Hematopoietic multipotent progenitor cell (in vitro differentiated cells): ENCODE measurements at places on chromosomes 3 and 15. TPM values are rescaled to one million over a fixed set of nuclear protein-coding genes. Genes with fewer than 3 reads are reported as not detected.

GRCh38 chr3:29026286-29026685 lies 254.6 kb upstream of the RBMS3 start:
- no peak for DNase-seq

DNA sequence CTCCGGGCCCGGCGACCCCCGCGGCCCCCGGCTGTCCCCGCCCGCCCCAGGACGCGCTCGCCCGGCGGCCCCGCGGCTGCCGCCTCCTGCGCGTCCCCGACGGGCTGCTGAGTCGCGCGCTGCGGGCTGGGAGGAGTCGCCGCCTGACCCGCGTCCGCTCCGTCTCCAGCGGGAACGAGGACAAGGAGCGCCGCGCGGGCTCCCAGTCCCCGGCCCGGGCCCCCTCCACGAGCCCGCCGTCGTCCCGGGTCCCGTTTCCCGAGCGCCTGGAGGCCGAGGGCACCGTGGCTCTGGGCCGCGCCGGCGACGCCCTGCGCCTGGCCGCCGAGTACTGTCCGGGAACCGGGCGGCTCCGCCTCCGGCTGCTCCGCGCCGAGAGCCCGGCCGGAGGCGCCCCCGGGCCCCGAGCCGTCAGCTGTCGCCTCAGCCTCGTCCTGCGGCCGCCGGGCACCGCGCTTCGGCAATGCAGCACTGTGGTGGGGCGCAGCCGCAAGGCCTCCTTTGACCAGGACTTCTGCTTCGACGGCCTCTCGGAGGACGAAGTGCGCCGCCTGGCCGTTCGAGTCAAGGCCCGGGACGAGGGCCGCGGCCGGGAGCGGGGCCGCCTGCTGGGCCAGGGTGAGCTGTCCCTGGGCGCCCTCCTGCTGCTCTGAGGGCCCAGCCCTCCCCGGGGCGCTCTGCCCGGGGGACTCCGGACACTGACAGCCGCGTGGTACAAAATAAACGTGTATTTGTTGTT lies 1.5 kb downstream of the C2CD4A start:
- peak; percentile 38 for DNase-seq

GRCh38 chr3:161700998-161701397 lies 204.4 kb downstream of the OTOL1 start:
- no peak for DNase-seq

DNA sequence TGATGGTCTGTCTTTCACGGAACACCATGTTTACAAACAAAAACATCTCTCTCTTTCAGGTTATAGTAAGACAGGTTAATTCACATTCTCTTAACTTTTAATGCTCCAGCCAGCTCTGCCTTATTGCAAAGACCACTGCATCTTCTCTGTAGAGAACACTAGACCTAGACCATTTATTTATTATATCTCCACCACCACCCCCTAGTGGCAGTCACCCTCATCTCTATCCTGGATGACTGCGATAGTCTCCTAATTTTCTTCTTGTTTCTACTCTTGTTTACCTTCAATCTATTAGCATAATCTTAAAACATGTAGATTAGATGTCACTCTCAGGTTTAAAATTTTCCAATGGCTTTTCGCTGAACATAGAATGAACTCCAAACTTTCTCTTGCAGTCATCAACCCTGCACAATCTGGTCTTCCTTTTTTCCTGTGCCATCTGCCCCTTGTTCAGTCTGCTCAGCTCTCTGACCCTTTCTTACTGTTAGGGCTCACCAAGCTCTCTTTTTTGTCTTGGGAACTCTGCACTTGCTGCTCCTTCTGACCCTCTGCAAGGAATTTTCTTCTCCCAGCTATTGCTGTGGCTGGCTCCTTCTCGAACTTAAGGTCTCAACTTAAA lies 155.6 kb downstream of the SQOR start:
- DNase-seq = peak; percentile 38

- no peak for DNase-seq
These were observed 50.3 kb upstream of the SLC6A6 start for GRCh38 chr3:14352002-14352627.

DNA sequence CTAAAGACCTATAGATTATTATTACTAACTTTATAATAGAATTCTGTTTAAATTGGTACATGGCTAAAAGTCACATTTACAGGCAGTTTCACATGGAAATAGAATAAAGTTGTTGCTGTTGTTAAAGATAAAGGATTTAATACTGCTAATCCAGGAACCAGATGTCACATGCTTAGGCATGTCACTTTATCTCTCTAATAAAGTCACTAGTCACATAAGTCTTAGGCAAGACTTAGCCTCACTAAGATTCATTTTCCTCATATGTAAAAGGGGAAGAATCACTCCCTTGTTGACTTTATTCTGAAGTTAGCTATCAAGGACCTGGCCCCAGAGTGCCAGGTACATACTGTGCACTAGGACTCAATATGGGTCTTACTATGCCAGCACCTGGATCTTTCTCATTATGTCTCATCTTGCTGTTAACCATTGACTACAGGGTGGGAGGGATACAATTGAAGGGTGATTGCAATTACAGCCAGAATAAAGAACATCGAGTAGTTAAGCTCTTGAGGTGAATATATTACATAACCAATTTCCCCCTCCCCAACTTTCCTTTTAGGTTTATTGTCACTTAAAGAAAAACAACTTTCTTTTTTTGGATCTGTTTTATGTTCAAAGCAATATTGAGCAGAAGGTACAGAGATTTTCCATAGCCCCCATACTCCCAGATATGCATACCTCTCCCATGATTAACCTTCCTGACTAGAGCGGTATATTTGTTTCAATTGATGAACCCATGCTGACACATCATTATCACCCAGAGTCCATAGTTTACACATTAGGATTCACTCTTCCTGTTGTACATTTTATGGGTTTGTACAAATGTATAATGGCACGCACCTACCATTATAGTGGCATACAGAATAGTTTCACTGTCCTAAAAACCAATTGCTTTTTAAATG lies 36.6 kb downstream of the LNP1 start:
- peak; percentile 5 for DNase-seq

GRCh38 chr3:70519913-70520659 lies 207.6 kb upstream of the MDFIC2 start:
- DNase-seq = no peak

- no peak for DNase-seq
These were observed 1.1 kb downstream of the SAMMSON start for GRCh38 chr3:70000563-70001081.

DNA sequence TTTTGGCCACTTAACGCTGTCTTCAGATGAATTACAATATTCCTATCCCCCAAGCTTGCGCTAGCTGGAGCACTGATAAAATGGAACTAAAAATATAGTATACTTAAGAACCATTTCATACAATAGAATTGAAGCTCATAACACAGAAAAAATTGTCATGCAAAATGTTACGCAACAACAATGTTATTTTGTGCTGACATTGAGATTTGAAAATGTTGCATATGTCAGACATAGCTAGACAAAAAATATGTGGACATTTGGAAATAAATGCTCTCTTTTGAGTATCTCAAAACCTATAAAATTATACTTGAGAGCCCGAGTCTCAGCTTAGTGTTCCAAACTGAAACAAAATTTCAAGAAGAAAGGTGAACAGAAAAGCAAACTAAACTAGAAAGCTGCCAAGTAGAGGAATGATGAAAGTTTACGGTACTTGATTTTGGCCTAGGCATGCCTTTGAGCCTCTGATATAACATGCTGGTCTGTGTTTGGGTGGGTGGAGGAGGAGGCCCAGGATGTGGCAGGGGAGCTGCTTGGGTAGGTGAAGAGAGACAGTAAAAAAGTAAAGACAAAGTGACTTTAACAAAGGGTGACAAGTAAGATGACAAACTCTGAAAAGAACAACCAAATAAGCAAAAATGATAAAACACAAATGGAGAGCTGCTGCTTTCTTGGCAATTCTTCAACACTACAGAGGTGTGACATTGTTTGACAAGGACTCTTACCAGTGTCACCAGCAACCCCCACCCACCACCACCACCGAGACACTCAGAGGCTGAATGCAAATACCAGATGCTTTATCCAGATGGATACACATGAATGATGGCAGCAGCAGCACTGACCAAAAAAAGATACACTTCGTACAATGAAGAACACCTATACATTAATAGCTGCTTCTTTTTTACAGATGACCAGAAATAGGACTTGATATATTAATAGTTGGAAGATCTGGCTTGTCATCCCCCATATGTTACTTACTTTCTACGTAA lies 129.3 kb upstream of the FEZF2 start:
- DNase-seq = no peak

Gene GTF2E1
- 7.0 TPM for total RNA-seq

GRCh38 chr15:99485153-99485961 lies 80.4 kb upstream of the MEF2A start:
- no peak for DNase-seq

- no peak for DNase-seq
These were observed 500 bp upstream of the RAB6B start for GRCh38 chr3:133896002-133896761.

- DNase-seq = no peak
These were observed 38.6 kb downstream of the GASK1A start for GRCh38 chr3:43017593-43018195.

GRCh38 chr3:54146506-54147239 lies 24.3 kb downstream of the CACNA2D3 start:
- DNase-seq = peak; percentile 54

Gene PLCH1
- total RNA-seq = 1.1 TPM

Gene SAMD7
- total RNA-seq = not detected

Gene TRPM1
- total RNA-seq = under 0.01 TPM

GRCh38 chr3:78751266-78751665 lies 1016.5 kb downstream of the ROBO1 start:
- no peak for DNase-seq

GRCh38 chr3:138434276-138434874 lies at the start of gene ESYT3:
ESYT3 (plus strand) TSS chr3:138434616; CDS start chr3:138434799, 183 bp downstream.
- peak; percentile 71 for DNase-seq

GRCh38 chr3:175869404-175869803 lies 1010.3 kb downstream of the NAALADL2 start:
- no peak for DNase-seq

- no peak for DNase-seq
These were observed 644.1 kb downstream of the RBMS3 start for GRCh38 chr3:29924783-29925561.

DNA sequence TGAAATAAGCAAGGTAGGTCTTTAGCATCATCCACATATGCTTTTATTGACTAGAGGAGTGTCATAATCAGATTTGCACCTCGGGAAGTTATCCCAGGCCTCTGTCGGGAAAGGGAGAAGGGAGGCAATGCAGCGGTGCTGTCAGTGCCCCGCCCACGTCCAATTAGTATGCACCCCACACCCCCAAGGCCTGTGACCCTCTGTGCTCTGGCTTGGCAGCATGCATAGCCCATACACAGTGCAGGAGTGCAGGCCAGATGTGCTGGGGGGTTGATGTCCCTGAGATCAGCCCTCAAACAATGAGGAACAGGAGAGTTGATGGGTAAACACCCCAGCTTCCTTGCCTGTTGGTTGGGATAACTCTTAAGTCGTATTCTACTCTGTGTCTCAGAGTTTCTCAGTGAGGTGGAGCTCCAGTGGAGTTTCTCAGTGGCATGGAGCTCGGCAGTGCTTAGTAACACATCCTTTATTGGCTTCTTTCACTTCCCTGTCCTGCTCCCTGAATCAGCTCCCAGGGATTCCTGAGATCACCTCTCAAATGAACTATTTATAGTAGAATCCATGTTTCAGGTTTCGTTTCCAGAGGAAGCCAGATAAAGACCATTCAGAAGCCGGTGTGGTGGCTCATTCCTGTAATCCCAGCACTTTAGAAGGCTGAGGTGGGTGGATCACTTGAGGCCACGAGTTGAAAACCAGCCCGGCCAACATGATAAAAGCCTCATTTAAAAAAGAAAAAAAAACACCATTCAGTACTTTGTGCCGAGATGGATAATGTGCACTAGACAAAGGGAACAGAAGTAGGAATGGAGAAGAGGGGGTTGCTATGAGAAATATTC lies 26.7 kb upstream of the NDUFB4 start:
- DNase-seq = no peak

GRCh38 chr3:25288413-25288812 lies 139.7 kb upstream of the RARB start:
- no peak for DNase-seq

- DNase-seq = peak; percentile 36
These were observed at the start of gene C2CD4A for GRCh38 chr15:62066663-62067447. C2CD4A (plus strand) TSS chr15:62066977; CDS start chr15:62067614, 637 bp downstream.

DNA sequence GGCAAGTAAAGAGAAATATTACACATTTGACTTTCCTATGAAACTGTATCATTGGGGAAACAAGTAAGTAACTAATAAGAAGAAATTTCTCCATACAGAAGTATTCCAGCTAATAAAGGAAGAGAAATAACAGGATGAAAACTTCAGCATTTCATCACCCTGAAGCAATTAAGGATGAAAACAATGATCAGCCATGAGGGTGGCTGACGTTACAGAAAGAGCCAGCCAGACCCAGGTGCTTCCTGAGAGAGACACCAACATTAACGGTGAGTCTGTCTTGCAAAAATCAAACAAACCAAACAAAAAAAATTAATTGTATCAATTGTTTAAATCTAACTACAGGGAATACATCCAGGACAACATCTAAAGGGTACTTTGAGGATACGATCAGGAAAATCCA lies 190.0 kb downstream of the ARRDC4 start:
- peak; percentile 79 for DNase-seq

Gene SYNPR
- total RNA-seq = under 0.01 TPM

DNA sequence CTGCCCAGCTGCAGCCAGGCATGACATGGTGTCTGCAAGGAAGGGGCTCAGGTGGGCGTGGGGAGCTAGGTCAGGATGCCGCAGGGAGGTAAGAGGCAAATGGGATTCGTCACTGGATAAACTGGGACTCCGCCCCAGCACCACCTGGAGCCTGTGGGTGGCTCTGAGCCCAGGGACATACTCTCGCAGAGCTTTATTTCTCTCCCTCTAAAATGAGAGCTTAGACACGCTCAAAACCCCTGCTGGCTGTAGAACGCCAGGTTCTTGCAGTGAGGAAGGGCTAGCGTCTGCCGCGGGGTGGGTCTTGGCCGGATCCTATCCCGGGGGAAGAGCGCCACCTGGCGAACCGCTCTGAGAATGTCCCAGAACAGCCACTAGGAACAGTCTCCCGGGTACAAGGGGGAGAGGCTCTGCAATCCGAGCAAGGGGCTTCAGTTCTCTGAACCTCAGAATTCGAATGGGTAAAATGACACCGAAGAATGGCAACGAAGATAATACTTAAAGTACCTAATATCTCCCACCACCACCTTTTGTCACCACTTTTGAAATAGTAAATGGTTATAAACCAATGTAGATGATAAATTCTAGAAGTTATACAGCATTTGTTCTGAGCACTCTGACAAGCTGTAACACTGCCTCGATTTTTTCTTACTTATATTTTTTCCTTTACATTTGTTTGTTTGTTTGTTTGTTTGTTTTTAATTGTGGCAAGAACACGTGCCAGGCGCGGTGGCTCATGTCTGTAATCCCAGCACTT lies 53.2 kb upstream of the SRGAP3 start:
- peak; percentile 83 for DNase-seq

Gene CYP19A1
- not detected for total RNA-seq

GRCh38 chr3:193095366-193095765 lies 145.7 kb upstream of the PLAAT1 start:
- no peak for DNase-seq

- no peak for DNase-seq
These were observed 35.3 kb downstream of the TSPAN3 start for GRCh38 chr15:77035584-77035983.

GRCh38 chr15:34101366-34102174 lies at the start of the genes EMC7 and PGBD4:
EMC7 (minus strand) TSS chr15:34101862; CDS start chr15:34101839, 23 bp downstream.
PGBD4 (plus strand) TSS chr15:34102083; CDS start chr15:34102532, 449 bp downstream.
- peak; percentile 99 for DNase-seq

Gene GOLGA6B
- total RNA-seq = not detected

Gene PLS1
- total RNA-seq = 2.4 TPM
